ENCODE measurements at places on chromosomes 11 and 22.

DNA sequence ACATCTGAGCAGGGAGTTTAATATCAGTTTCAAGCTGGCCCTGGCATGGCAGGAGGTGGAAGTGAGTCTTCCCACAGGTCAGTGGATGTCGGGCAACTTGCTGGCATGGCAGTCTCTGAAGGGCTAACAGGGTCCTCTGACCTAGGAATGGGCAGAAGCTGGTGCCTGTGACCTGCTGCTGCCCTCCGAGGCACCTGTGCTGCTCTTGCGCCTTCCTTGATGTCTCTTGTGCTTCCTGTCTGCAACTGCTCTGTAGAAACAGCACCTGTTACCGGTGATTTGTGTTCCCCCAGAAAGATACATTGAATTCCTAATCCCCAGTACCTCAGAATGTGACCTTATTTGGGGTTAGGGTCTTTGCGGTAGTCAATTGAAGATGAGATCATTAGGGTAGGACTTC is 110.3 kb downstream of the RPS6KA4 start:
- DNase-seq: no peak

- DNase-seq: no peak
Measured at GRCh38 chr22:22123118-22123959, 121.2 kb upstream of the VPREB1 start.

DNA sequence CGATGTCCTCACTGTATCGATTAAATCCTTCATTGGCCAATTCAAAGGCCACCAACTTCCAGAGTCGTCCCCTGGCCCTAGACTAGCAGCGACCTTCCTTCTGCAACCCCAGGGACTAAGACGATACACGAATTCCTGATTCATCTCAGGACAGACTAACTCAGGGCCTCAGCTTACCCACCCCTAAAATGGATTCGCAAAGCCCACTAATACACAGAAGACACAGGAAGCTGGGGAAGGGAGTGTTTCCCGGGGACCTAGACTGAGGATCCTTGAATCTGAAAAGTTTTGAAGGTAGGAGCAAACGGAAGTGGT is 509 bp downstream of the LAMTOR1 start:
- DNase-seq: peak; percentile 46

GRCh38 chr11:11845551-11845950 is 3.8 kb downstream of the USP47 start:
- no peak for DNase-seq

GRCh38 chr11:27475622-27476021 is 3.0 kb upstream of the LGR4 start:
- DNase-seq: no peak

DNA sequence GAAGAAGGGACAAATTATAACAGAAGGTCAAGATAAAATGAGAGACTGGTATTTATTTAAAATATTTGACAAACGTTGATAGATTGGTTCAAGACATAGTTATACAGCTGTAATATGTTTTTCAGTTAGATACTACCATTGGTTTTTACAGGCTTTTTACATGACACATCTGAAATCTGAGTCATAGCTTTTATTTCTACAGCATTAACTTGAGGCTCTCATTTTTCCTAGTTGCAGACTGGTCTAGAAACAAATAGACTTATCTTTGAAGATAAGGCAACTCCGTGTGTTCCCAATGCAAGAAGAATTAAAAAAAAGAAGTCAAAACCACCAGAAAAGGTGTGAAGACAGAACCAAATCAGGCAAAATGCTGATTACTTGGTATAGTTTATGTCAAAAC is 31.3 kb downstream of the CEP57 start:
- DNase-seq: peak; percentile 20
